ENCODE measurements at places on chromosomes 12 and 14. TPM values are rescaled to one million over a fixed set of nuclear protein-coding genes. Genes with fewer than 3 reads are reported as not detected.
A peak's percentile ranks its signal among the peaks of the same experiment; 100 is the strongest.

GRCh38 chr14:74592476-74593201 lies 19.4 kb downstream of the LTBP2 start:
- DNase-seq = no peak

- DNase-seq = no peak
These were observed 180.9 kb upstream of the CNTN1 start for GRCh38 chr12:40511341-40511740.

- no peak for DNase-seq
These were observed 4.1 kb upstream of the FIGNL2 start for GRCh38 chr12:51852404-51853137.

DNA sequence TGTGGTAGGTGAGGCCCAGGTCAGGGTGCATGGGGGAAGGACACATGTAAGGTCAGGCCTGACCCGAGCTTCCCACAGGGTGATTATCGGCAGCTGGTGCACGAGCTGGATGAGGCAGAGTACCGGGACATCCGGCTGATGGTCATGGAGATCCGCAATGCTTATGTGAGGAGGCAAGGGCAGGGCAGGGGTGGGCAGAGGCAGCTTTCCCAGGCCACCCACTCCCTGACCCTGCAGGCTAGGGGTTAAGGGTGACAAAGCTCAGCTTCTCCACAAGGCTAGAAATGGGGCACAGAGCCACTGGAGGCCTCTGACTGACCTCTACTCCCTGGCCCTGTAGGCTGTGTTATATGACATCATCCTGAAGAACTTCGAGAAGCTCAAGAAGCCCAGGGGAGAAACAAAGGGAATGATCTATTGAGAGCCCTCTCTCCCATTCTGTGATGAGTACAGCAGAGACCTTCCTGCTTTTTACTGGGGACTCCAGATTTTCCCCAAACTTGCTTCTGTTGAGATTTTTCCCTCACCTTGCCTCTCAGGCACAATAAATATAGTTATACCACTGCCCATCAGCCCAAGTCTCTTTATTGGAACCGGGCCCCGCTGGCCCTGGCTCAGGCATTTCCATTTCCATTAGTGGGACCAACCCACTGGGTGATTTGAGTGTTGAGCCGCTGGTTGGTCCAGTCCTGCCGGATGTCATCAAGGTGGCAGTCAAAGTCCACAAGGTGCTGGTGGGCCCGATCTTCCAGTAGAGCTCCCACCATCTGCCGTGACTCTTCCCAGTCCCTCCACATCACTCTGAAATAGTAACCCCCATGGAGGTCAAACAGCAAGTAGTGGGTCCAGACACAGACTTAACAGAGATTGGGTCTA lies 2.6 kb downstream of the PSME1 start:
- no peak for DNase-seq

GRCh38 chr12:34405286-34406227 lies 383.3 kb downstream of the ALG10 start:
- DNase-seq = no peak

GRCh38 chr12:76768576-76768975 lies 4.7 kb downstream of the ZDHHC17 start:
- no peak for DNase-seq

DNA sequence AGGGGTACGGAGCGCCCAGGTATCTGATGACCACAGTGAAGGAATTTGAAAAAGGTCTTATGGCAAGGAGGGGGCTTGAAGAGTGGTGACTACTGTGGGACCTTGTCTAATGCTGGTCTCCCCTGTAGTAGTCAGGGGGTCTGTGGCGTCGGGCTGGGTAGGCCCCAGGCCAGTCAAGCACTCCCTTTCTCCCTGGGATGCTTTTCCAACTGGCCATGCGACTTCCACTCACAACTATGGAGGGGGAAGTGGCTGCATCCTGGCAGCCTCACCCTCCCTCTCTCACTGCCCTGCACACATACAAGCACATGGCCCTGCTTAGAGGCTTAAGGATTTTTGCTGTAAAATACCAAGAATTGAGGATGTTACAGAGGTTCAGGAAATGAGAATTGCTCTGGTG lies 4.1 kb downstream of the TSPAN11 start:
- no peak for DNase-seq

DNA sequence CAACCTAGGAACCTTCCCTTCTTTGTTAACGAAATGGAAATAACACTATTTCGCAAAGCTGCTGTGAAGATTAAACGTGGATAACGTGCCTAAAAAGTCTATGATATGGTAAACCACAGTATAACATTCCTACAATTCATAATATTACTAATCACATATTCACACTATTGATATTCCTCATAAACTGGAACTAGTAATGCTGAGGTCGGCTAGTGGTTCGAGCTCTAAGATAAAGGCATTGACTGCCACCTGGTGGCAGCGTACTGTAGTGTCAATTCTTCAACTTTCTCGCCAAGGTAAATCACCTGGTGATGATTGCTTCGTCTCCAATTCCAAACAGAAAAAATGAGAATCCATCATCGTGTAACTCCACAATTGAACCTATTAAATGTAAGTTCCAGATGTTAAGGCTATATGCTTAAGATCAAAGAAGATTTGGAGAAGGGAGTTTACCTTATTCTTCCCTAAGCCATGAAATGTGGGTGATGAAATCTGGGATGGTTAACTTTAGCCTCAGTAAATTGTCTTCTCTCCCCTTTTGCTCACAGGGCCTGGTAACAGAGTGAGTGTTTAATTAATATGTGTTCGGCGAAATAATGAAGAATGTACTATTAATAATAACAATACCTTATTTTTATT lies 197.5 kb upstream of the TMEM132C start:
- DNase-seq = peak; percentile 50

DNA sequence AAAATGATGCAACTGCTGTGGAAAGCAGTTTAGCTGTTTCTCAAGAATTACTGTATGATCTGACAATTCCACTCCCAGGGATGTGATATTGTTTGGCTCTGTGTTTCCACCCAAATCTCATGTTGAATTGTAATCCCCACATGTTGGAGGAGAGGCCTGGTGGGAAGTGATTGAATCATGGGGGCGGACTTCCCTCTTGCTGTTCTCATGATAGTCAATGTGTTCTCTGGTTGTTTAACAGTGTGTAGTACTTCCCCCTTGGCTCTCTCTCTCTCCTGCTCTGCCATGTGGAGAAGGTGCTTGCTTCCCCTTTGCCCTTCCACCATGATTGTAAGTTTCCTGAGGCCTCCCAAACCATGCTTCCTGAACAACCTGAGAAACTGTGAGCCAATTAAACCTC lies 93.4 kb upstream of the CPM start:
- no peak for DNase-seq

- no peak for DNase-seq
These were observed 63.2 kb upstream of the TMX1 start for GRCh38 chr14:51176839-51177238.

- DNase-seq = no peak
These were observed 658.0 kb upstream of the MDGA2 start for GRCh38 chr14:48333221-48333920.

GRCh38 chr12:34291426-34291901 lies 269.2 kb downstream of the ALG10 start:
- no peak for DNase-seq

DNA sequence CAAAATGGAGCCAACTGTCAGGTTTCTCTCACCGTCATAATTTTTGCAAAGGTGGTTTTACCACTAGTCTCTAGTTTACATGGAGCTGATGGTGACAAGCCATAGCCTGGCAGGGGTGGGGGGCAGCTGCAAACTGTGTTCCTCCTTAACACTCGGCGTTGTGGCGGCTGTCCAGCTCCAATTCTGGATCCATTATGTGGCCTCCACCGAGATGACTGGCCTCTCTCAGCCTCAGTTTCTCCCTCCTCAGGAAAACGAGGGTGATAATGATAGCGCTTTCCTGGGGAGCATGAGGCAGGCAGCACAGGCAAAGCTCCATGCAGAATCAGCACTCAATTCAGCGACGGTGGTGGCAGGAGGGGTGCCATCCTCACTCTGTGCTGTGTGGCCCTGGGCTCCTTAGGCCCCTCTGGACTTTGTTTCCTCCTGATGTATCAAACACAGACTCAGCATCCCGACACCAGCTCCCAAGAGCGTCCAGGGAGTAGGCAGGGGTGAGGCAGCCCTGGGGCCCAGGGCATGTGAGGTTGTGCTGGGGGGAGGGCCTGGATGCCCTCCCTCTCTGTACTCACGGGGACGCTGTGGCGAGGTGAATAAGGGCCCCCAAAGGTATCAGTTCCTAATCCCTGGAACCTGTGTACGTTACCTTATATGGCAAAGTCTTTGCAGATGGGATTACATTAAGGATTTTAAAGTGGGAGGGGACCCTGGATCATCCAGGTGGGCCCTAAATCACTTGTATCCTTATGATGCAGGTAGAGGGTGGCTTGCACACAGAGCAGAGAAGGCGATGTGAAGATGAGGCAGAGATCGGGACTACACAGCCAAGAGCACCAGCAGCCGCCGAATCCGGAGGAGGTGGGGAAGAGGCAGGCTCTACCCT lies 46.8 kb upstream of the EIF5 start:
- DNase-seq = no peak

DNA sequence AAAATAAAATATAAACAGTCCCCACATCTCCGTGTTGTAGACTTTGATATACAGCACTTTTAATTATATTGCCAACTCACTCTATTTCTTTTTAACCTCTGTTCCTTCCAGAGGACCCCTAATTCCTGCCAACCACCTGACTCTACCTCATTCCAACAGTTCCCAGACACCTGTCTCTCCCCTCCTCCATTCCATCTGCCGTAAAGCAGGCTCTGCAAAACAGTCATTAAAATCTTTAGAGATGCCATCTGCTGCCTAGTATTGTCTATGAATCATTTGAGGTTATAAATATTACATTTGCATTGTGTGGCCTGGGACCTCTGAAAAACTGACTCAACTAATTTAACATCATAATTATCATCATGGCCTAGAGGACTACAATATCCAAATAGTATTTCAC lies 148.8 kb upstream of the DCN start:
- no peak for DNase-seq

DNA sequence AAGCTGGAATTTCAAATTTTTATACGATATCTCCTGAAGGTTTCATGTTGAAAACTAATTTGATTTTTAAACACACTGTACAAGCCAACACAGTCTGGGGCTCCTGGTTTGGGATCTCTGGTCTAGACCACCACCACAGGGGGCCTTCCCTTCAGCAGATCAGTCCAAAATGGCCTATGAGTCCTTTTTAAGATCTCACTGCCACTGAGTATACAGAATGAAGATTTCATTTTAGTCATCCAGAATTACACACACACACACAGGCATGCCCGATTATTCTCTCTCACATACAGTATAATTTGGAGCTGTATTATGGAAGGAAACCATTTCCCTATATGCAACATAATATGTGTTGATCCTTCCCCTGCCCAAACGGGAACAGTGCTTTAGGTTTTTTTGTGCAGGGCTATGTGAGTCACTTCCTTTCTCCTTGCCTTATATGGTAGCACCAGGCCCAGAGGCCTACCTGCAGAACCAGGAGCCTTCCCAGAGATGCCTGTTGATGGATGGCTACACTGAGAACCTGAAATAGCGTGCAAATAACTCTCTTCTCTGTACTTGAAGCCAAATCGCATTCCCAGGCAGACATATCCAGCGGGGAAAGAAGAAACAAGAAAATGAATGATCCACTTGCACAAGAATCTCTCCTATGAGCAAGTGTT lies 28.1 kb upstream of the WNK1 start:
- DNase-seq = peak; percentile 59

GRCh38 chr12:68631227-68631626 lies 20.5 kb downstream of the RAP1B start:
- no peak for DNase-seq

- DNase-seq = no peak
These were observed 189.5 kb downstream of the KCNC2 start for GRCh38 chr12:75020068-75020557.

DNA sequence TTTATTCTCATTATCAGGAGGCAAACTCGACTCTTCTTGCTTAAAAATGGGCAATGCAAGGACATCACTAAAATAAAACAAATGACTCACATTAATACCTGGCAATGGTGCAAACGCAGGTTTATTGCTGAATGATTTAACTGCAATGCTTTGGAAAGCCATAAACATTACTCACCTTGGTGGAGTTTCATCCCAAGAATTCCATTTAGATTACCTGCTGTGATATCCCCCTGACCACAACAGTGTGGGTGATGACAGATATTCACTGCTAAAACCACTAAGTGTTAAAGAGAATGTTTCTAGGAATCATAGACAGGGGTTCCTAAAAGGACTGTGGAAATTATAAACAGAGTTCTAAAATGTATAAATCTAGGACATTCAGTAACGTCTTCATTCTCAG lies 35.3 kb upstream of the CSRNP2 start:
- no peak for DNase-seq

- no peak for DNase-seq
These were observed 400.7 kb downstream of the DAD1 start for GRCh38 chr14:22188318-22188717.

- no peak for DNase-seq
These were observed 198.9 kb upstream of the SFSWAP start for GRCh38 chr12:131511803-131512561.

DNA sequence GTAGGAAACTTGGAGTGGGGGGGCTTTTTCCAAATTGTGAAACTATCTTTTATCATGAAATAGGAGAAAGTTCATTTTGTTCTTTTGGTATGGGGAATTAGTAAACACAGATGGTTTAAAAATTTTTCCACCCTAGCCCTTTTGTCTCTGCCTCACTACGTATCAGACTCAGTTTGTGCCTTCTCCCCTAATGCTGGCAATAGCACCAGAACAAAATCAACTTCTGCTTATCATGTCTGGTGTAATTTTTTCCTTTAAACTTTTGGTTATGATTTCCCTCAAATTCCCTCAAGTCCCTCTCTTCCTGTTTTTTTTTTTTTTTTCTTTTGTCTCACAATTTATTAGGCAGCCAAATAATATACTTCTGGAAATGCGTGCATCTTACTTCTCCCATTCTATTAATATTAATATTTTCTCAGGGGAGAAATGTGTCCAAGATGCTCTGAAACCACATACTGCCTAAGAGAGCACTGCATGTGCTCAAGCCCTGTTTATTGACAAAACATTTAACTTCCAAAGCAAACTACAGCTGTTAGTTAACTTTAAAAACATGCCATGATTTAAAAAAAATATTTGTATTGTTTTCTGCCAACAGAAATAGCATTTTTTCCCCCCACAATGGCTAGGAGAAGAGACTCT lies 35.4 kb downstream of the TESPA1 start:
- no peak for DNase-seq

DNA sequence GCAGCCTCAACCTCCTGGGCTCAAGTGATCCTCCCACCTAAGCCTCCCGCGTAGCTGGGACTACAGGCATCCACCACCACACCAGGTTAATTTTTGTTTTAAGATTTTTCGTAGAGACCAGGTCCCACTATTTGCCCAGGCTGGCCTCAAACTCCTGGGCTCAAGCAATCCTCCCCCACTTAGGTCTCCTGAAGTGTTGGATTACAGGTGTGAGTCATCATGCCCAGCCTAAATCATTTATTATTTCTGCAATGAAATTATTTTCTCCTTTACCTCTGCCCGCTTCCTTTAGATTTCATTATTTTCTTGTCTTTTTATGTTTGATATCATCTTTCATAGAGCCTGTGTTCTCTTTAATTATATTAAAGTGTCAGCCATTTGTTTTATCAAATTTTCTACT lies 165.2 kb upstream of the OTX2 start:
- no peak for DNase-seq

The GXYLT1 gene
- 6.3 TPM for total RNA-seq

The SSTR1 gene
- total RNA-seq = not detected

The HOXC13 gene
- not detected for total RNA-seq

The DTX1 gene
- total RNA-seq = 2.9 TPM

The PKP2 gene
- total RNA-seq = 0.23 TPM

The VWF gene
- total RNA-seq = 0.13 TPM

The AHSA1 gene
- total RNA-seq = 339 TPM

The ZNF384 gene
- 56.7 TPM for total RNA-seq

The DHH gene
- 0.14 TPM for total RNA-seq

The INSM2 gene
- total RNA-seq = not detected

The PTPRB gene
- not detected for total RNA-seq

The FZD10 gene
- not detected for total RNA-seq

All from activated CD8-positive, alpha-beta T cell treated with anti-CD3 and anti-CD28 coated beads for 36 hours (primary cell).